ENCODE measurements at places on chromosomes 11 and 22.

DNA sequence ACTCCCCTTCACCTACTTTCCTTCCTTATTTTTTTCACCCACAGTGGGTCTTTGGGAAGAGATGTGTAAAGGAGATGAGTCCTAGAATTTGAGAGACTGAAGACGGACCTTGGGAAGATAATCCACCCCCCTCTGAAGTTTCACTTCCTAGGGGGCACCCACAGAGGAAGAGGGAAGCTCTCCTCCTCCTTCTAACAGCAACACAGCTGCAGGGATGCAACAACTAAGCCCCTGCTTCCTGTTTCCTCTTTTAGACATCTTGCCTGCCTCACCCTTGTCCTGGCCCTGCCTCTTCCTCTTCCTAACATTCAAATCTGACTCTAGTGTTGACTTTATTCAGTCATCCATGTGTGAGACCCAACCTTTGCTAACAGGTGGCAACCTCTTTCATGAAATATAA is 424.6 kb downstream of the BUD13 start:
- DNase-seq: peak; percentile 25

DNA sequence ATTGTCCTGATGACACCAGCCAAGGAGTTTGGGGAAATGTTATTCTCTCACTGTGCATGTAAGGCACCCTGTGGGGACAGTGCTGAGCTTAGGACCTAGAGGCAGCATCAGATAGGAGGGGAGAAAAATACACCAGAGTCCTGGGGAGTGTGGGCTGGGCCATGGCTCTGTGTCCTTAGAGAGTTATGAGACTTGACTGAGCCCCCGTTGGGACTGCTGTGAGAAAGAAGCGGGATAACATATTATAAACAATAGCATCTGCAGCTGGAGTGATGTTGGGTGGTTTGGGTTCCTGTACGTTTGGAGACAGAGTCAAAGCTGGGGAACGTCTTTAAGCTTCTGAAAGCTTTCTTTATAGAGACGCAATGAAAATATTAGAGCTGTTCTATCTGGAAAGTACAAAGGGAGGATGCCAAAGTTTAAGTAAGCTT is 90.9 kb upstream of the CRTAM start:
- DNase-seq: no peak

DNA sequence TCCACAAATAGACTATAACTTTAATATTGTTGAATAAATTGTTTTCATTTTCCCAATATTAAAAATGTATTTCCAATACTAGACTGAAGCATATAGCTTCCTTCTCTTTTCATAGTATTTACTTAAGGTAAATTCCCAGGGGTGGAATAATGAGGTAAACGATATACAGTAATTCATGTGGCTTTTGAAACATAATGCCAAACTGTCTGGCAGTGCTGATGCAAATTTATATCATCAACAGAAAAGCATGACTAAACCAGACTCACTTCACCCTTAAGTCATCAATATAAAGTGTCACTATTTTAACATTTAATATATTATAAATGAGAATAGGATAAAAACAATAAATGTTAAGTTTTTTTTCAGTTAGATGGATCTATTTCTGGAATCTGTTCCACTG is 13.6 kb downstream of the C2CD3 start:
- no peak for DNase-seq

DNA sequence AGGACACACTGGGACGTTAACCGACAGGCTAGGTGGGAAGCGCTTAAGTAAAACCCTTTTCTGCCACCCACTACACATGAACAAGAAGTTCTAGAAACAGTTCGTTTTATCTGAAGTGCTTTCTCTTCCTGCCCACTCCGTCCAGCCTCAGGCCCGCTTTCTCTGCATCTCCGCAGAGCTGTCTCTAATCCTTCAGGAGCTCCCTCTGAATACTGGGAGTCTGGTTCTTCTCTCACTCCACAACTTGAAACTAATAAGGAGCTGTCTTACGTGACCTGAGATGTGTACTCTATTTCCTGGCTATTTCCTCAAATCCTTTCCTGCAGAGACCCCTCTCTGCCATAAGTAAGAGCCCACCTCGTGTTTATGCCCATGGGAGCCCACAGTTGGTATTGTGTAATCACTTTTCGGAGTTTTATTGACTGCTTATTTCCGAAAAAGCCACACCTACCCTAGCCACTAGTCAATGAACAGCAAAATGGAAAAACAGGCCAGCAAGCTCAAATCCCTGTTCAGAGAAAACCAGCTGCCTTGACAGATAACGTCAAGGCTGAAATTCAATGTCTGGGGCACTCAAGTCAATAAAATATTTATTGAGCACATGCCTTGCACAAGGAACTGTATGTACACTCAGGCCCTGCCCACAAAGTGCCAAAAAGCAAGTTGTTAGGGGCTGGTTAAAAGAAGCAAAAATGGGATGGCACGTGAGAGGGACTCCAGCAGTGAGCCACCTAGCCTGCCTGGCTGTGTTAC is 4.9 kb downstream of the PC start:
- DNase-seq: no peak

- DNase-seq: no peak
Measured at GRCh38 chr22:34414467-34415440, 494.5 kb upstream of the LARGE1 start.

All from hippocampal formation (tissue), 2 donors.